ENCODE measurements at places on chromosomes 11 and 22. TPM values are rescaled to one million over a fixed set of nuclear protein-coding genes. Genes with fewer than 3 reads are reported as not detected.

GRCh38 chr11:107467696-107468095, 10.1 kb upstream of the CWF19L2 start:
- DNase-seq = no peak

- DNase-seq = no peak
These were observed 14.1 kb downstream of the BTBD10 start for GRCh38 chr11:13448876-13449275.

GRCh38 chr11:76604081-76604625, 66.4 kb downstream of the LRRC32 start:
- DNase-seq = no peak

Gene CD6
- total RNA-seq = 5.3 TPM

Gene OVCH2
- 0.20 TPM for total RNA-seq

All from mucosa of gallbladder (tissue), 1 donor.